Right lobe of liver (tissue), 6 donors: ENCODE measurements at places on chromosomes 7 and 10. TPM values are rescaled to one million over a fixed set of nuclear protein-coding genes. Genes with fewer than 3 reads are reported as not detected.

DNA sequence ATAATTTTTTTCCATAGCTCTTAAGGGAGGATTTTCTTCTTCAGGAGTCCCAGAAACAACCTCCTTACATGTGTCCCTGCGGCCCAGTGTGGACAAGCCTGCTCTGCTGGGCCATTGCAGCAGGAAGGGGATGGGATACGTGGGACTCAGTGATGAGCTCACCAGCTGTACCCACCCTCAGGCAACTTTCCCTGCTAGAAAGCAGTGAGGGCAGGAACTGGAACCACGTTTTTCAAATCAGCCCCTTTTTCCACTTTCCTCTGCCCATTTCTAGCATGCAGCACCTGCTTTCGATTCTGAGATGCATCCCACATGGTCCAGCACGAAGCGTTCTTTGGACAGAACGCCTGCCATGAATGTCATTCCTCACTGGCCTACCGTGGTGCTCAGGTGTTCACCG is 232.7 kb downstream of the KLF6 start:
- H3K27me3 ChIP-seq = no peaks in the 10 kb centered on the region
- no peaks in the 10 kb centered on the region for H3K4me1 ChIP-seq
- no peak overlapping the region for H3K4me3 ChIP-seq
- no peaks in the 10 kb centered on the region for H3K36me3 ChIP-seq
- H3K27ac ChIP-seq = no peak overlapping the region

DNA sequence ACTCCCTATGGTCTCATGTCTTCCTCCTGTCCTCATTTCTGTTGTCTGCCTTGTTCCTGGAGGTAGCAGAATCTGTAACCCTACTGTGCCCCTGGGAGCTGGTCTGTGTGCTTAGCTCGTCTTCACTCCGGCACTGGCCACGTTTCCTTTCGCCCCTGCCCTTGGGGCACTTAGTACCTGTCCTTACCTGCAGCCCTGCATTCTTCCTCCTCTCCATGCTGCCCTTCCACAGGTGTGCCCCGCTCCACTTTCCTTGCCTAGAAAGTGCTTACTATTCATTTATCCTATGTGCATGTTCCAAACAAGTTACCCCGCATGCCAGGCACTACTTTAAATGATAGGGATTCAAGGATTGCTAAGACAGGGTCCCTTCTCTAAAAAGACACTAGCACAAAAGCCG is 199.9 kb upstream of the ZMIZ1 start:
- H3K27me3 ChIP-seq = no peaks in the 10 kb centered on the region
- no peaks in the 10 kb centered on the region for H3K36me3 ChIP-seq
- no peaks in the 10 kb centered on the region for H3K4me1 ChIP-seq
- DNase-seq = no peak
- no peak overlapping the region for H3K27ac ChIP-seq
- H3K4me3 ChIP-seq = no peak overlapping the region

DNA sequence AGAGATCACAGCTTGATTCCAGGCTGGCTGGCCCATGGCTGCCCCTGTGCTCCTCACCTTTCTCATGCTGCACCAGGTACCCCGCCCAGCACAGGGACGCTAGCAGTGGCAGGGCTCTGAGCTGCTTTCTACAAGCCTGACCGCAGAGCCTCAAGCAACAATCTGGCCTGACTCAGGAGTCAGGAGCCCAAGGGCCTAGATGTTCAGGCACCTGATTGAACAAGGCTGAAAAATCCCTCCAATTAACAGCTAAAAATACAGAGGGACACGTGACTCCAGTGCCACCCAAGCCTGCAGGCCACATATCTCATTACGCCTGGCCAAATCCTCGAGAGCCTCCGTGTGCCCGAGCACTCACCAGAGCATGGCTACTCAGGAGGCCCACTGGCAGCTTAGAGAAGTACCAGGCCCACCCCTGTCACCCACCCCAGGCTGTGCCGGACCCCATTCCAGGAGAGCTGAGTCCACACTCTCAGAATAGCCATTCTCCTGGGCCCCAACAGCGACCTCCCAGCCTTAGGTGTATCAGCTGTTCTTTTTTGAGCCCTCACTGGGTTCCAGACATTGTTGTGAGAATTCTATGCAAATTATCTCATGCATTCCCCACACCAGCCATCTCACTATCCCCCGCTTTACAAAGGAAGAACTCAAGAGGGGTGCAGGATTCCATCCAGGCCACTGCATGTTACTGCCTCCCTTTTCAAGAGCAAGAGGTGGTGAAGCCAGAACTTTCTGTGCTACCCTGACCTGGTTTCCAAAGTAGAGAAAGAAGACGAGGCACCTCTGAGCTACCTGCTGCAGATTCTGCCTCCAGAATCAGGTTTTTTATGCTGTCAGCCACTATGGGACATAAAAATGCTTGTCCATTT is 98.3 kb downstream of the COL13A1 start:
- no peak overlapping the region for H3K27ac ChIP-seq
- no peaks in the 10 kb centered on the region for H3K4me1 ChIP-seq
- no peak for DNase-seq
- no peaks in the 10 kb centered on the region for H3K27me3 ChIP-seq

GRCh38 chr7:45295222-45295621 is 137.6 kb downstream of the RAMP3 start:
- H3K27me3 ChIP-seq = no peaks in the 10 kb centered on the region
- DNase-seq = no peak
- H3K4me3 ChIP-seq = no peak overlapping the region
- H3K27ac ChIP-seq = no peak overlapping the region
- H3K36me3 ChIP-seq = no peaks in the 10 kb centered on the region
- H3K4me1 ChIP-seq = no peaks in the 10 kb centered on the region

DNA sequence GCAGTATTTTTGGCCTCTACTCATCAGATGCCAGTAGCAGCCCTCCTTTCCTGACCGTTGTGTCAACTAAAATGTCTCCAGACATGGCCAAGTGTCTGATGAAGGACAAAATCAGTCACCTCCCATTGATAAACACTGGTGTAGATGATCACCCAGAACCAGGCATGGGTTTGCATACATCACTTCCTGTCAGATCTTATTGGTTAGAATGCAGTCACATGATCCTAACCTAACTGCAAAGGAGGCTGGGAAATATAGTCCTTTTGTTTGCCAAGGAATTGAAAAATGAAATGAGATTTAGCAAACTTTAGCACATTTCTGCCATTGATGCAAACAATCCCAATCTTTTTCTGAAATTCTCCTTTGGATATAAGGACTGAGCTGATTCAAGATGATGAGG is 141.4 kb downstream of the BUB3 start:
- no peaks in the 10 kb centered on the region for H3K27me3 ChIP-seq
- no peak for DNase-seq
- no peak overlapping the region for H3K4me3 ChIP-seq
- H3K36me3 ChIP-seq = no peaks in the 10 kb centered on the region
- H3K27ac ChIP-seq = no peak overlapping the region

DNA sequence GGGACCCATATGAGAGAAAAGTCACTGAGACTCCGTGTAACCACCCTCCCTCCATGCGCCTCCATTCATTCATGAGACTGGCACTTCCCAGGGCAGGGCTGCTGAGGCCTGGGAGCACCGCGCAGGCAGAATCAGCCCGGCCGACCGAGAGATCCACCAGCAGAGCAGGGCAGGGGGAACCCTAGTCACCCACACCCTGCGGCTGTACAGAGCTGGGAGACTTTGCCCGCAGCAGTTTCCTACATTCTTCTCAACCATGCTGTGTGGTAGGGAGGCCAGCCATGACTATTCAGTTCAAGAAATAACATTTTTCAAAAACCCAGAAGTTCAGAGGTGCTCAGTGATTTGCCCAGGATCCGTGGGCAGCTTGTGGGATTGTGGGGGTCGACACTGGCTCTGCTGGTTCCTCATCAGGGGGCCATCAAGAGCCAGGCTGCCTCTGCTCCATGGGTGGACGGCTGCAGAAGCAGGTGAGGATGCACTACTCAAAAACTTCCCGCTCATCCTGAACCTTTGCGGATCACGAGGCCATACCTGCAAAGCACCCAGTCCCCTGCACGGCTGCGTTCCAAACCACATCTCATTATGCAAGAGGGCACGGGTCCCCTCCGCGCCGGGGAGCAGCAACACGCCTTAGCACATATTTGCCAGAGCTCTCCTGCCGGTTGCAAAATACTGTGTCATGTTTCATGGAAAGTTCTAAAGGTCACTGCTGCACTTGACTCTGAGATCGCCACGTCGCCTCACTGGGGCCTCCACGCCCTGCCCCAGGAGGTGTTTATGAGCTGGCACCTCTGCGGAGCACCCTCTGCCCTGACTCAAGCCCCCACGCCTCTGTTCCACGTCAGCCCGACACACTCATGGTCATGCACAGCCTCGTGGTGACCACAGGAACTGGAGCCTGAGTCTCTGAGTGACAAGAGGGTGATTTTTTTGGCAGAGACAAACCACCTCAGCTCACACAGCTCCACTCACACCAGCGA is 132.0 kb downstream of the PRKAG2 start:
- H3K4me3 ChIP-seq = no peak overlapping the region
- DNase-seq = peak; percentile 96
- no peaks in the 10 kb centered on the region for H3K27me3 ChIP-seq
- peak overlapping the region; percentile 52 for H3K27ac ChIP-seq
- no peaks in the 10 kb centered on the region for H3K36me3 ChIP-seq

GRCh38 chr10:92929896-92930295 is 81.6 kb downstream of the EXOC6 start:
- H3K36me3 ChIP-seq = no peaks in the 10 kb centered on the region
- H3K27me3 ChIP-seq = no peaks in the 10 kb centered on the region
- DNase-seq = no peak

- no peaks in the 10 kb centered on the region for H3K27me3 ChIP-seq
- DNase-seq = no peak
- no peak overlapping the region for H3K4me3 ChIP-seq
- no peak overlapping the region for H3K27ac ChIP-seq
- no peaks in the 10 kb centered on the region for H3K4me1 ChIP-seq
Measured at GRCh38 chr10:74500816-74501215, 325.6 kb upstream of the KAT6B start.

DNA sequence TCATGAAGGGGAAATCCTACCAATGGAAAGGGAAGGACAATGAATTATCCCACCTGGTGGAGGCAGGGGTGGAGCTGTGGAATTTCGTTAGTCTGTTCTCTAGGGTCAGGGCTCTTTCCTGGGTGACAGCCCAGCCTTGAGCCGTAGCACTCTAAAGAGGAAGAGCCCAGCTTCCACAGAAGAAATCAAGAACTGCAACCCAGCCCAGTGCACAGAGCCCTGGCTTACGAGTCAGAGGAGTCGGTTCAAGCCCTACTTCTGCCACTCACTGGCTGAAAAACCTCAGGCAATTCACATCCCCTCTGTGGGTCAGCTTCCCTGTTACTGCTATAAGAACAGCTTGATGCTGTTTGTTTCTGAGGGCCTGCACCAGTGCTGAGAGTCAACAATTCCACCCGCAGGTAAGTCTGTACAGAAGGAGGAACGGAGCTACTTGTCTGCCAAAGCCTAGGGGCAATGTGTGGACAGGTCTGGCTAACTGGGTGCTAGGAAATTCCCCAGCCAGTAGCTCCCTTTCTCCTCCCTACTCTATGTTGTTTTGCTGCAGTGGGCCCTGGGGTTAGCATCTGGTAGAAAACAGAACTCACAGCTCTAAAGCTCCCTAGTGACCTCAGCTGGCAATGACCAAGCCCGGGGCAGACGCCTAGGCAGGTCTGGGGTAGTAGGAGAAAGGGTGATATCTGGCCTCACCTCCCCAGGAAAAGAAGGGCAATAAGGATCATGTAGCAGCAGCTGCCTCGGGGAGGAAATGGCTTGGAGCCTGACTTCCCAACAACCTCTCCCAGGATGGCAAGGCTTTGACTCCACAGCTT is 3.3 kb downstream of the AVPI1 start:
- H3K27me3 ChIP-seq = no peaks in the 10 kb centered on the region
- H3K36me3 ChIP-seq = no peaks in the 10 kb centered on the region
- peak overlapping the region; percentile 80 for H3K4me3 ChIP-seq

The LRRC17 gene
- total RNA-seq = 1.8 TPM

The MRPS16 gene
- 43.5 TPM for total RNA-seq

- no peaks in the 10 kb centered on the region for H3K27me3 ChIP-seq
- no peaks in the 10 kb centered on the region for H3K36me3 ChIP-seq
- DNase-seq = no peak
- H3K27ac ChIP-seq = no peak overlapping the region
Measured at GRCh38 chr7:29350351-29350750, 155.8 kb downstream of the CHN2 start.

GRCh38 chr10:63666836-63667383 is 145.7 kb downstream of the REEP3 start:
- H3K4me1 ChIP-seq = peaks cover 6% of the 10 kb centered on the region
- no peaks in the 10 kb centered on the region for H3K36me3 ChIP-seq
- no peaks in the 10 kb centered on the region for H3K27me3 ChIP-seq
- H3K4me3 ChIP-seq = no peak overlapping the region
- H3K27ac ChIP-seq = no peak overlapping the region

The FANK1 gene
- not detected for total RNA-seq

DNA sequence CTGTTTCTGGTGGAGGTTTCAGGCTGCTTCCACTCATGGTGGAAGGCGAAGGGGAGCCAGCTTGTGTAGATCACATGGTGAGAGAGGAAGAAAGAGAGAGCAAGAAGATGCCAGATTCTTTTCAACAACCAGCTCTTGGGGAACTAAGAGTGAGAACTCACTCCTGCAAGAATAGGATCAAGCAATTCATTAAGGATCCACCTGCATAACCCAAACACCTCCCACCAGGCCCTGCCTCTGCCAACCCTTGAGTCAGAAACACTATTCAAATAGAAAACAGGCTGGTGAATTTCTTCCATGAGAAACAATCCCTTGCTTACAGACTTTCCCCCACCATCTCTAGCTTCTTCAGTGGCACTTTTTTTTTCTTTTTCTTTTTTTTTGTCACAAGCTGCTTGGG is 317.2 kb downstream of the GPR158 start:
- no peaks in the 10 kb centered on the region for H3K4me1 ChIP-seq
- H3K27ac ChIP-seq = no peak overlapping the region
- no peak overlapping the region for H3K4me3 ChIP-seq
- DNase-seq = no peak

- no peak overlapping the region for H3K4me3 ChIP-seq
- no peaks in the 10 kb centered on the region for H3K4me1 ChIP-seq
- H3K27ac ChIP-seq = no peak overlapping the region
- H3K36me3 ChIP-seq = no peaks in the 10 kb centered on the region
Measured at GRCh38 chr10:111335826-111336225, 259.0 kb downstream of the ADRA2A start.

GRCh38 chr10:13787015-13787421 is 200.3 kb downstream of the PRPF18 start:
- H3K4me1 ChIP-seq = no peaks in the 10 kb centered on the region
- H3K27me3 ChIP-seq = no peaks in the 10 kb centered on the region
- DNase-seq = peak; percentile 44
- H3K4me3 ChIP-seq = no peak overlapping the region
- H3K27ac ChIP-seq = peak overlapping the region; percentile 20

DNA sequence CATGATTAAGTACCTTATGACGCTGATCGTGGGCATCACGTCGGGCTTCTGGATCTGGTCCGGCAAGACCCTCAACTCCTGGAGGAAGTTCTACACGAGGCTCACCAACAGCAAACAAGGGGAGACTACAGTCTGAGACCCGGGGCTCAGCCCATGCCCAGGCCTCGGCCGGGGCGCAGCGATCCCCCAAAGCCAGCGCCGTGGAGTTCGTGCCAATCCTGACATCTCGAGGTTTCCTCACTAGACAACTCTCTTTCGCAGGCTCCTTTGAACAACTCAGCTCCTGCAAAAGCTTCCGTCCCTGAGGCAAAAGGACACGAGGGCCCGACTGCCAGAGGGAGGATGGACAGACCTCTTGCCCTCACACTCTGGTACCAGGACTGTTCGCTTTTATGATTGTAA is 2.5 kb downstream of the FZD1 start:
- peak overlapping the region; percentile 9 for H3K27ac ChIP-seq
- H3K36me3 ChIP-seq = no peaks in the 10 kb centered on the region
- DNase-seq = no peak
